ENCODE measurements at places on chromosomes 13 and 19. TPM values are rescaled to one million over a fixed set of nuclear protein-coding genes. Genes with fewer than 3 reads are reported as not detected.

- H3K4me3 ChIP-seq: peak overlapping the region; percentile 97
- no peaks in the 10 kb centered on the region for H3K36me3 ChIP-seq
- H3K27me3 ChIP-seq: no peaks in the 10 kb centered on the region
- peak; percentile 35 for DNase-seq
- peak overlapping the region; percentile 48 for H3K27ac ChIP-seq
Measured at GRCh38 chr13:41960211-41960636, 685 bp downstream of the VWA8 start.

Gene RASL11A
- 3.3 TPM for total RNA-seq

Gene ENOX1
- 0.66 TPM for total RNA-seq

DNA sequence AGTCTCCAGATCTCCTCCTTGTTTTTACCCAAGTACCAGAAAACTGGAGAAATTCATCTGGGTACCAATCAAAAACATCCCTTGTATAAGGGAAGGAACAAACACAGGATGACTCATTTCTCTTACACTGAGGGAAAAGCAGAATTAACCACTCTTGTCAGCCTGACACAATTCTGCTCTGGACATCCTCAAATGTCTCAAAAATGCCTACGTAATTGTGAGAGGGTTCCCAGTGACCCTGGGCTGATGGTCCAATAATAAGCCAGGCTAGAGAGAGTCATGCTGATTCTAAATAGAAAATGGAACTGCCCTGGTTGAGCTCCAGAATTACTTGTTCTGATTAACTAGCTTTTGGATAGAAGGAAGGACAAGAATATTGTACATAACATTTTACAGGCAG is 14.5 kb downstream of the ZNF708 start:
- no peaks in the 10 kb centered on the region for H3K27me3 ChIP-seq
- H3K4me1 ChIP-seq: 0 out of 2 replicates have a peak, but pooled peaks cover 9% of the 10 kb centered on the region
- DNase-seq: no peak
- H3K27ac ChIP-seq: no peak overlapping the region
- no peaks in the 10 kb centered on the region for H3K36me3 ChIP-seq
- H3K4me3 ChIP-seq: no peak overlapping the region

Gene ZNF799
- 5.7 TPM for total RNA-seq

Gene INSR
- 55.2 TPM for total RNA-seq

GRCh38 chr13:48393030-48393697 is 19.7 kb downstream of the LPAR6 start:
- H3K27me3 ChIP-seq: no peaks in the 10 kb centered on the region
- no peak for DNase-seq
- no peak overlapping the region for H3K4me3 ChIP-seq
- no peaks in the 10 kb centered on the region for H3K36me3 ChIP-seq
- no peak overlapping the region for H3K27ac ChIP-seq
- no peaks in the 10 kb centered on the region for H3K4me1 ChIP-seq

DNA sequence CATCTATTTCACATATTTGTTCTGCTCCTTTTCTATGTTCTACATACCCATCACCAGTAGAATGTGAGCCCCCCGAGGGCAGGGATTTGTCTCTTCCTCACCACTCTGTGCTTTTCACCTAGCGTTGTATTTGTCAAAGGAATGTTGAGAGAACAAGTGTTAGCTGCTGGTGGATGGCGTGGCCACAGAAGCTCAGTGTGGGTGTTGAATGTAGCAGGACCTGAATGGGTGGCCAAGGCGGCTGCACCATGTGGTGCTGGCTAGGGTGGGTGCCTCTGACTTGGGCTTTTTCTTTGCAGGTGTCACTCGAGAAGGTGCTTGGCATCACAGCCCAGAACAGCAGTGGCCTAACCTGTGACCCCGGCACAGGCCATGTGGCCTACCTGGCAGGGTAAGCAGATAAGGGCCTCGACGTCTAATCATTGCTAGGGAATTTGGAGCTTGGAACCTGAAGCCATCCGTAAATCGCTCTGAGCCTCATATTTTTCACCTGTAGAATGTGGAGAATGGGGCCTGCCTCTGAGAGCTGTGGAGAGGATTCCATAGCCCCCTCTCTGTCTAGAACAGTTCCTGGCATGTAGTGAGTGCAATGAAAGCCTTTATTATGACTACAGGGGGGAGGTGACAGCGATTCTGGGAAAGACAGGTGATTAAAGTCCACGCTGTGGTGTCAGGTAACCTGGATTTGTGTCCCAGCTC is 3.9 kb downstream of the WDR62 start:
- no peak overlapping the region for H3K4me3 ChIP-seq
- no peaks in the 10 kb centered on the region for H3K27me3 ChIP-seq
- peaks cover 14% of the 10 kb centered on the region for H3K4me1 ChIP-seq
- H3K27ac ChIP-seq: no peak overlapping the region
- DNase-seq: no peak

GRCh38 chr13:90070362-90070761 is 1277.1 kb upstream of the MIR17HG start:
- H3K27me3 ChIP-seq: no peaks in the 10 kb centered on the region
- H3K4me1 ChIP-seq: no peaks in the 10 kb centered on the region
- H3K27ac ChIP-seq: no peak overlapping the region
- no peak overlapping the region for H3K4me3 ChIP-seq
- no peaks in the 10 kb centered on the region for H3K36me3 ChIP-seq

DNA sequence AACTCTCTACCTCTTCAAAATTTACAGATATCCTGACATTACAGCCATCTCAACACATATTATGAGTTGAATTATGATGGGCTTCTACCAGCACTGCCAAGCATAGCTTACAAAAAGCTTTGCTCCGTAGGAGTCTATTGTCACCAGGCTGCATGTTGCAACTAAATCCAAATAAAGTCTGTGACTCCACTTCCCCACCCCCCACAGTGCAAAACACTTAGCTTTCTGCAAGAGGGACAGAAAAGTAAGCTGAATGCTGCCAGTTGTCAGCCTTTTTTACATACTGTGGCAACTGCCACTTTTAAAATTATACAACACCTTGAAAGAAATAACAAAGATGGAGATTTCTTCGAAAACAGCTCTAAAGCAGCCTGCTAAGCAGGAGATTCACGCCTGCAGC is 189.1 kb downstream of the FGF14 start:
- no peaks in the 10 kb centered on the region for H3K27me3 ChIP-seq
- no peak overlapping the region for H3K4me3 ChIP-seq
- no peaks in the 10 kb centered on the region for H3K36me3 ChIP-seq
- H3K4me1 ChIP-seq: peaks cover 16% of the 10 kb centered on the region
- no peak overlapping the region for H3K27ac ChIP-seq
- peak; percentile 30 for DNase-seq

DNA sequence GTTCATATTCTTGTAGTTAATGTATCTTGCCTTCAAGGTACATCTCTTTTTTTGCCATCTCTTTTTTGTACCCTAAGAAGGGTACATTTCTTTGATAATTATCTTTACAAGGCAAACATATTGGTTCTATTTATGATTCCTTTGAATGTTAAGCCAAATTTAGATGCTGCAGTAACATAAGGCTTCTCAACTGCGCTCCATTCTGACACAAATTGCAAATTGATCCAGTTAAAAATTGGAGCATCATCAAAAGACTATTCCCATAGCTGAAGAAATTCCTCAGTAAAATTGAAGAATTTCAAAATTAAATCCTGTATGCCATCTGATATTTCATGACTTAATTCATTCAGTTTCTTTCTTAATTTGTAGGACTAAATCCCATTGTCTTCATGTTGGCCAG is 2.7 kb upstream of the ZNF780A start:
- no peak overlapping the region for H3K27ac ChIP-seq
- peaks cover 7% of the 10 kb centered on the region for H3K4me1 ChIP-seq

DNA sequence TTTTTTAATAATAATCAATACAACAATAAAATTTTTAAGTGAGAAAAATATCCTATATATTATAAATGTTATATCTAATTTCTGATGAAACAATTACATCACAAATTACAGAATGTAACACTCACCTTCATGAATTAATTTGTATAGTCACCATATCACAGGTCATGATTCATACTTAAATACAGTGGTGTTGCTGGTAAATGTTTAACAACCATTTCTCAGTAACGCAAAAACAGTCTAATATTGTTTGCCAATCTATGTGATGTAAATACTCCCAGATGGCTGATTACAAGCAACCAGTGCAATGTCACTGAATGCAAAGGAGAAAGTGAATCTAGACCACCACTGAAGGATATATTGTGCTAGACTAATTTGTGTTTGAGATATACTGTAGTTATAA is 97.5 kb downstream of the DIAPH3 start:
- H3K27me3 ChIP-seq: no peaks in the 10 kb centered on the region
- no peak overlapping the region for H3K27ac ChIP-seq
- no peak for DNase-seq
- H3K4me1 ChIP-seq: peaks cover 4% of the 10 kb centered on the region
- H3K4me3 ChIP-seq: no peak overlapping the region
- no peaks in the 10 kb centered on the region for H3K36me3 ChIP-seq

All from GM23338 (cell line).